Glomerular endothelial cell (primary cell): ENCODE measurements at places on chromosomes 1 and 21.

DNA sequence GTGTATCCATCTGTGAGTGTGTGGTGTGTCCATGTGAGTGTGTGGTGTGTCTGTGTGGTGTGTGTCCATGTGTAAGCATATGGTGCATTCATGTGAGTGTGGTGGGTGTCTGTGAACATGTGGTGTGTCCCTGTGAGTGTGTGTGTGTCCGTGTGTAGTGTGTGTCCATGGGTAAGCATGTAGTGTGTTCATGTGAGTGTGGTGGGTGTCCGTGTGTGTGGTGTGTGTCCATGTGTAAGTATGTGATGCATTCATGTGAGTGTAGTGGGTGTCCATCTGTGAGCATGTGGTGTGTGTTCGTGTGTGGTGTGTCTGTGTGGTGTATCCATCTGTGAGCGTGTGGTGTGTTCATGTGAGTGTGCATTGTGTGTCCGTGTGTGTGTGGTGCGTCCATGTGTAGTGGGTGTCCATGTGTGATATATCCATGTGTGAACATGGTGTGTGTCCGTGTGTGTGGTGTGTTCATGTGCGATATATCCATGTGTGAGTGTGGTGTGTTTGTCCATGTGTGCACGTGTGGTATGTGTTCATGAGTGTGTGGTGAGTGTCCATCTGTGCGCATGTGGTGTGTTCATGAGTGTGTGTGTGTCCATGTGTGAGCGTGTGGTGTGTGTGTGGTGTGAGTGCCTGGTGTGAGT, 12.3 kb downstream of the SLC19A1 start:
- DNase-seq, result no peak

GRCh38 chr1:16921391-16922185, at the start of gene CROCC:
CROCC (plus strand) TSS chr1:16921931; CDS start chr1:16922019, 88 bp downstream.
- no peak for DNase-seq

DNA sequence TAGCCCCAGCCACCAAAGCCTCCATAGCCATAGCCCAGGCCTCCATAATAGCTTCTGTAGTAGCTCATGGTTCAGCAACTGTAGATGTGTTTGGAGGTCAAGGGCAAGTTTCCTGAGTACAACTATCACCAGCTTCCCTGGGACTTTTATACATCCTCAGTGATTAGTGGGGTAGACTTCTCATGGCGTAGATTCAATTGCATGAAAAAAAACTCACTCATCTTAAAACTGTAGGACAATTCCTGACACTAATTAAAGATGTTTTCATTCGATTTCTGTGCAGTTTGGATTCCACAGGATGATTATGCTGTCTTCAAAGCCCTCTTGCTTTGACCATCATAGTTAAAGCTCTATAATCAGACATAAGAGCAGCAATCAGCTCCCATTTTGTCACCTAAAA, at the start of gene KRTAP19-8:
Gene KRTAP19-8, minus strand, starts transcription at position 101 of the 400 bp plus-strand sequence. Its CDS starts 33 bp downstream, at position 68.
- DNase-seq, result no peak

- DNase-seq, result no peak
Observed at GRCh38 chr1:55309786-55310504, 94.8 kb upstream of the USP24 start.

- DNase-seq, result no peak
Observed at GRCh38 chr1:190067592-190067991, 410.1 kb downstream of the BRINP3 start.

GRCh38 chr1:81869307-81869706, 68.6 kb downstream of the ADGRL2 start:
- no peak for DNase-seq

- no peak for DNase-seq
Observed at GRCh38 chr1:26083208-26083607, 15.8 kb upstream of the TRIM63 start.

DNA sequence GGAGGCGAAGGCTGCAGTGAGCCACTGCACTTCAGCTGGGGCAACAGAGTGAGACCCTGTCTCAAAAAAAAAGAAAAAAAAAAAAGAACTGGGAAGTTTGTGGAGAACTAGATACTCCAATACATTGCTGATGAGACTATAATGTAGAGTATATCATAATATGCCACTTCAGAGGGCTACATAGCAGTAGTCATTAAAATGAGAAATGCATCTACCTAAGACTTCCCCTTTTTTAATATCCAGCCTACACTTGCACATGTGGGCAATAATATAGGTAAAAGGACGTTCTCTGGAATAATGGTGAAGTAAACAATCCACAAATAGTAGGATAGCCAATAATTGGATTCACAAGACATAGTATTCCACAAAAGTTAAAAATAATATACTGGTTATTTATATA, 311.0 kb downstream of the HLX start:
- DNase-seq, result no peak

- DNase-seq, result no peak
Observed at GRCh38 chr1:112808861-112809684, 93.9 kb upstream of the PPM1J start.

GRCh38 chr1:85659174-85659573, 49.1 kb downstream of the ZNHIT6 start:
- no peak for DNase-seq

- no peak for DNase-seq
Observed at GRCh38 chr1:7554385-7555235, 216.5 kb upstream of the VAMP3 start.

DNA sequence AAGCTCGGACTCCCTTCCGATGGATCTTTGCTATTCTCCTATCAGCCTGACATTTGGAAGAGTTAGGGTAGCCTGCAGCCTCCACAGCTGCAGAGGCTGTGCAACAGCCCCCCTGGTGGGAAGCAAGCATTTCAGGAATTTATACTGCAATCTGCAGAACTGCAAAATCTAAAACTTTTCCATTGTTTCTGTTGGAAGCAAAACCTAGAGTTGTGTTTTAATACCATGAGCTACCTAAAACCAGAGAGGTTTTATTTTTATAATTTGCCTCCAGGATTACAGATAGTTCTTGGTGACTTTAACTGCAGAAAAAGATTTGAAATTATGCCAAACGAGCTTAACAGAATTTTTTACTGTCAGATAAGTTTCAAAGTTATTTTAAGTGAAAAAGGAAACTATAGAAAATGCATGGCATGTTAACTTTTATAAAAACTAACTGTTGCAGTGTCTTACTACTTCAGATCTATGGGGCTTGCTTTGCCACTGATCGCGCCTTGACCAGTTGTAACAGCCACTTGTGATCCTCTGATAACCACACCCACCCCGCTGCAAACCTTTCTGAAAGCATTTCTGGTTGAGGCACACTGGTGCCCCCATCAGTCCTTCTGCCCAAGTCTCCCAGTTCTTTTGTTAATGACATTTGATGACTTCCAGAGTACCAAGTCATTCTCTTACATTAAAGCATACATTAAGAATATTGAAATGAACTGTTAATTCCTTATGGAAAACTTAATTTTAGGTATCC, 64.8 kb downstream of the PRDM2 start:
- DNase-seq, result no peak

- no peak for DNase-seq
Observed at GRCh38 chr1:78570539-78570938, 49.7 kb upstream of the IFI44L start.

GRCh38 chr1:65289449-65289848, 19.9 kb upstream of the DNAJC6 start:
- DNase-seq, result no peak

- no peak for DNase-seq
Observed at GRCh38 chr1:103171041-103171590, 62.8 kb upstream of the COL11A1 start.

DNA sequence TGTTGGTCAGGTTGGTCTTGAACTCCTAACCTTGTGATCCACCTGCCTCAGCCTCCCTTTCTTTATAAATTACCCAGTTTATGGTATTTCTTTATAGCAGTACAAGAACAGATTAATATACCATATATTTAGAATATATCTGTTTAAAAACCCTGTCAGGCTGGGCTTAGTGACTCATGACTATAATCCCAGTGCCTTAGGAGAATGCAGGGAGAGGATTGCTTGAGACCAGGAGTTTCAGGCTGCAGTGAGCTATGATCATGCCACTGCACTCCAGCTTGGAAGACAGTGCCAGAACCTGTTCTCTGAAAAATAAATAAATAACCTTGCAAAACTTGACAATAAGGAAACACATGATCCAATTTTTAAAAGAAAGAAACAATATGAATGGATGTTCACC, 43.9 kb downstream of the ZNF684 start:
- no peak for DNase-seq

DNA sequence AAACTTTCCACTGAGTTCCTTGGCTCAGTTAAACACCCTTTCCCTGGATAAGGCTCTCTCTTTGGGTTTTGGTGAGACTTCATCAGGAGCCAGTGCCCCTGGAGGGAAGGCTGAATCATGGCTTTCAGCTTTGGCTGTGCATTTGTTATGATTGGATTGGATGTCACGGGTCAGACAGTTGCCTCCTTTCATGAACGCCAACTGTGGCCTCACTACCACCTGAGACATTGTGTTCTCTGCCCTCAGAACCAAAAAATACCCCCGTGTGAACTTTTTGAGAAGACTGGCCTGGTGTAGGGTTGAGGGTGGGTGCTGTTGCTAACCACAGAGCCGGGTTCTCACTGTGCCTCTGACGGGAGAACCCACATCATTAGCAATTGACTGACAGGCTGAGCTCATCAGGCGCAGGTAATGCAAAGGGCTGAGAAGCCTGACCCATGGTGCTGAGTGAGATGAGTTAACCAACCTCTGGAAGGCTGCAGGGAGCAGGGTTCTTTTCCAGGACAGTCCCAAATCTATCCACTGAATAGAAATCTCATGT, 65.6 kb downstream of the HHAT start:
- no peak for DNase-seq

DNA sequence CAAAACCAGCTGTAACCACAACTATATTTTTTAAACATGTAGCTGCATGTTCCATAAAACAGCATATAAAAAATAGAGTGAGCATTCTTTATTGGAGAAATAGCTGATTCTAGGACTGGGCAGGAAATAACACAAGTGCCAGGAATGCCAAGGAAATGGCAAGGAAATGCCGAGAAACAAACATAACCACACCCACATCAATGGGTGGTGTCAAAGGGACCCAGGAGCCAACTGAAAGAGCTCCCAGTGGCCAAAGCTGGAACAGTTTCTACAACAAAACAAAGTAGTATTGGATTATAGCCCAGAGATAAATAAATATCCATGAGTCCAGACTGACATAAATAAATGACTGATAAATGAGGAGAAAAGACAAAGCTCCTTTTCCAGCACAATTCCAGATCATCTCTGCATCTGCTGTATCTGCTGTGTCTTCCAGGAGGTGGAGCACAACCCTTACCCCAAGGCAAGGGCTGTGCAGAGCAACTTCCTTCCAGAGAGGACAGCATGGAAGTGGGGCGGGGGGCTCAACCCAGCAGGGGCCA, 28.1 kb downstream of the ADARB1 start:
- peak; percentile 72 for DNase-seq

DNA sequence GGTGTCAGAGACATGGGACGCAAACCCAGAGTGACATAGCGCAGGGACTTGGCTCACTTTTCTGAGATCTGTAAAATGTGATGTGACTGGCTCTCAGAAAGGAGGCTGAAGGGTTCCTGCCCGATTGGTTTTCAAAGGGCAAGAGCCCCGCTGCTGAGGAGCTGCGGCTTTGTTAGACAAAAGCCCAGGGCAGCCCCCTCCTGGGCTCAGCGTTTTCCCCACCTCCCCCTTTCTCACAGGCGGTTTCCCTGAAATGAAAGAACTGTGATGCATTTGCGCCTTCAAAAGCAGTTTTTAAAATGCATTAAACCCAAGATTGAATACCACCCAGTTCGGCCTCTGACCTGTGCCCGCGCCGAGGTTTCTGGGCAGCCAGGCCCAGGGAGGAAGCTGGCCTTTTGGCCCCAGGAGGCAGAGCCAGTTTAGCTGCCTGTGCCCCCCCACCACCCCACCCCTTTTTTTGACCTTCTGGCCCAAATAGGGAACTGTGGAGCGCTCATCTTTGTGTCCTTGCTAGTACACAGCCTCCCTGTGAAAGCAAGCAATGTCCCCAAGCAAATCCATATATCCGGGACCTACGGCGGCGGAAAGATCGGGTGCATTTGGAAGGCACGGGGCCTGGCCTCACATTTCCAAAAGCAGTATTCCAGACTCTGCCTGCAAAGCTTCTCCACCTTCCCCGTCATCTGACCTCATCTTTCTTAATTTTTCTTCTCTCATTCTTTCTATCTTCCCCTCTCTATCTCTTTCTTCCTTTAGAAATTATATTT, 28.6 kb downstream of the CD247 start:
- DNase-seq, result no peak

GRCh38 chr1:1264868-1265272, 8.8 kb downstream of the UBE2J2 start:
- DNase-seq, result no peak

DNA sequence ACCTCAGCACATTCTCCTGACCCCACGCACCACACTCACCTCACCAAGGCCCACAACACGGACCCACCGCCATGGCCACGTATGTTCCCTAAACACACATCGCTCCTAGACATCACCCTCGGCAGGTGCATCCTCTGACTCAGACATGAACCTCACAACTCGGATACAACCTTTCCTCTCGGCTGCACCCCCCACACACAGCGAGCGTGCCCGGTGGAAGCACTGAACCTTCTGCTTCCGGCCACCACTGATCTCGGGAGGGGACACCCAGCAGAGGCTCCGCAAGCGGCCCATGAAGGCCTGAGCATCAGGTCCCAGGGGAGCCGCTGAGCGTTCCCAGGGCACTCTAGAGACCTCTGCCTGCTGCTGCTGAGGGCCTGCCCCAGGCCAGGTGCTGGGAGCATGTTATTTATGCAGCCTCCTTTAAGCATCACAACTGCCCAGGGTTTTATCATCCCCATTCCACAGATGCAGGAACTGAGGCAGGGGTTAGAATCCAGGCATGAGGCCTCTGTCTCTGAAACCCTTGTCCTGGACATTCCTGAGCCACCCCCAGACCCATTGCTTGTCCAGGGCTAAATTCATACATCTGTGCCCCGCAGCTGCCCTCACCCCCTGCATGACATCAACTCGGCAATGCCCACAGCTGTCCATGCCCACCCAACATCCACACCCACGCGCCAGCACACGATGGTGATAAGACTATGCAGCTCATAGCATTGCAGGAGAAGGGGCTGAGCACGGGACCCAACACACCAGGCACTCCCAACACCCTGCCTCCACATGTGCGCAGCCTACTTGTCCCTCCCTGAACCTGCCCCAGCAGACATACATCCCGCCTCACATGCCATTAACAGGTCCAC, 27.0 kb downstream of the SDC3 start:
- DNase-seq, result no peak

DNA sequence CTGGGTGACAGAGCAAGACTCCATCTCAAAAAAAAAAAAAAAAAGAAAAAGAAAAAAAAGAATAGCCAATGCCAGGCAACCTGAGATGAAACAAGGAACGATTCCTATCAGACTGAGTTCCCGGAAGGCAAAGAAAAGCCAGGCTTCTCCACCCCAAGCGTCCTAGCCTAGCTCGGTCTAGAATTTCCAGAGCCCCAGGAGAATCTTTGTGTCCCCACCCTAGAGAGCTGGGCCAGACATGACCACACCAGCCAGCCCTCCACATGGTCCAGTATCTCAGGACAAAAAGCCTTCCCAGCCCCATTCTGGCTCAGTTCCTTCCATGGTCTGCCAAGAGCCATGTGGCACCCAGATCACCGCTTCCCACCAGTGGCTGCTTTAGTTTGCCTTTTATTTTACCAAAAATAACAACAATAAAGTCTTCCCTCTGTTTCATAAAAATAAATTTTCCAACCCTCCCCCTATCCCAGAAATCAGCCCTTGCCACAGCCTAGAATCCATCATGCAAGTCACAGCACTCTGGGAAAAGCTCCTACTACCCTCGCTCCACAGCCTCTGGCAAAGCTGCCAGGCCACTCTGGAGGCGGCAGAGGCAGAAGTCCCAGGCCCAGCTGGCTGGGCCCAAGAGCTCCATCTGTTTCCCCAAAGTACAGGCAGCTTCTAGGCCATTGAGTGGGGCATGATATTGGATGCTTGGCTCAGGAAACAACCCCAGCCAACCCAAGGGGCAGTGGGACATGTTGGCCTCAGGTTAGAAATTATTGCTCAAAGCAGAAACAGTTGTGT, 3.5 kb upstream of the MKNK1 start:
- DNase-seq, result no peak

GRCh38 chr1:220677251-220677650, 12.9 kb upstream of the C1orf115 start:
- no peak for DNase-seq
